ENCODE measurements at places on chromosomes 11 and 22.

GRCh38 chr11:23684701-23685100, 812.2 kb upstream of the LUZP2 start:
- no peak for DNase-seq

GRCh38 chr11:64382586-64382985, 23.6 kb downstream of the RPS6KA4 start:
- no peak for DNase-seq

DNA sequence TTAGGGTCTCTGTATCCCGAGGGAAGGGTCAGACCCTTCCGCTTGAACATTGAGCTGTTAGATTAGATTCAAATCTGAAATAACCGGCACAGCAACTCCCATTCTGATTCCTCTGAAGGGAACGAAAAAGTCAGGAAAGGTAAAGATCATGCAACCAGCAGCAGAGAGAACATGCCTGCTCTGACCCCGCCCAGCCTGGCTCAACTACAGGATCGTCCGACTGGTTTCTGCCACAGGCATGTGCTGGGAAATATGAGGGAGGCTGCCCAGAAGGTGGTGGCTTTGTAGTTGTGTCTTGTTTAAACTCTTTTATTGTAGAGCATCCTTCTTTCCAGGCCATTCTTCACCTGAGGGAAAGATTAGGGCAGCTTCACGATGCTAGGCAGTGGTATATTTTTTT, 5.0 kb upstream of the MTNR1B start:
- DNase-seq = no peak

- DNase-seq = no peak
Measured at GRCh38 chr11:79594834-79595233, 154.0 kb upstream of the TENM4 start.

DNA sequence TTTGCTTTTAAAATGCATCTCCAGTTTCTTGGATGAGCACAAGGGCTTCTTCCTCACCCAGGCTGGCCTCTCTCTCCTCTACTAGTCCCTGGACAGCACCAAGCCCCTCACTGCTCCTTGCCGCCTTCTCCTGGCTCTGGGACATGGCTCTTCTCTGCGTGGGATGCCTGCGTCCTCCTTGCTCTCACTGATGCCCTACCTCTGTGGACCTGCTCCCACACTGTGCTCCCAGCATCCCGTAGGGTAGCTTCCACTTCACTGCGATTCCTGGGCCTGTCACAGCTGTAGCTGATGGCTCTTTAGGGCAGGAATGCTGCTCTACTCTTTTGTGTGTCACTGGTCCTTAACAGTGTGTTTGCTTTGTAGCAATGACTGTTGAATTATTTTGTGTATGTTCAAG, 136.3 kb downstream of the SNX19 start:
- DNase-seq = no peak

- DNase-seq = no peak
Measured at GRCh38 chr11:952406-953385, 27.0 kb downstream of the AP2A2 start.

DNA sequence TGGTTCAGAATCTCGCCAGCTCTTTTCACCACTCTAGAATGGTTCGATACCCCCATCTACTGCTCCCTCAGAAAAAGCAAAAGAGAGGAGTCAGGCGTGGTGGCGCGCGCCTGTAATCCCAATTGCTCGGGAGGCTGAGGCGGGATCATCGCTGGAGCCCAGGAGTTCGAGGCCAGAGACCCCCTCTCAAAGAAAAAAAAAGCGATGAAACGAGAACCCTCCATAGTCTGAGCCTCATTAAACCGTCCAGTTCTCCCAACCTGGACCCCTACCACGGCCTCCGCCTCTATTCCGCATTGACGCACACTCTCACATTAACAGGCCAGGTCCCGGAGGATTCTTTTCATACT, 439 bp downstream of the SPA17 start:
- DNase-seq = no peak

GRCh38 chr11:70002433-70002832, 75.7 kb upstream of the ANO1 start:
- no peak for DNase-seq

DNA sequence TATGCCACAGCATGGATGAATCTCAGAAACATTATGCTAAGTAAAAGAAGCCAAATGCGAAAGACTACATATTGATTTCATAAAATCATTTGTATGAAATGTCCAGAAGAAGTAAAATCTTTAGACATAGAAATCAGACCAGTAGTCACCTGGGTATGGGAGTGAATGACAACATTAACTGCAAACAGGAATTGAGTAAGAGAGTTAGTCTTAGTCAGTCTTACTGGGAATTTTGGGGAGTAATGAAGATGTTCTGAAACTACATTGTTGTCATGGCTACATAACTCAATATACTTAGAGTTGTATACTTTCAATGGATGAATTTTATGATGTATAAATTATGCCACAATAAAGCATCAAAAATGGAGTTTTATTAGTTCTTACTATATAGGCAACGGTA, 107.8 kb upstream of the CHORDC1 start:
- DNase-seq = no peak

DNA sequence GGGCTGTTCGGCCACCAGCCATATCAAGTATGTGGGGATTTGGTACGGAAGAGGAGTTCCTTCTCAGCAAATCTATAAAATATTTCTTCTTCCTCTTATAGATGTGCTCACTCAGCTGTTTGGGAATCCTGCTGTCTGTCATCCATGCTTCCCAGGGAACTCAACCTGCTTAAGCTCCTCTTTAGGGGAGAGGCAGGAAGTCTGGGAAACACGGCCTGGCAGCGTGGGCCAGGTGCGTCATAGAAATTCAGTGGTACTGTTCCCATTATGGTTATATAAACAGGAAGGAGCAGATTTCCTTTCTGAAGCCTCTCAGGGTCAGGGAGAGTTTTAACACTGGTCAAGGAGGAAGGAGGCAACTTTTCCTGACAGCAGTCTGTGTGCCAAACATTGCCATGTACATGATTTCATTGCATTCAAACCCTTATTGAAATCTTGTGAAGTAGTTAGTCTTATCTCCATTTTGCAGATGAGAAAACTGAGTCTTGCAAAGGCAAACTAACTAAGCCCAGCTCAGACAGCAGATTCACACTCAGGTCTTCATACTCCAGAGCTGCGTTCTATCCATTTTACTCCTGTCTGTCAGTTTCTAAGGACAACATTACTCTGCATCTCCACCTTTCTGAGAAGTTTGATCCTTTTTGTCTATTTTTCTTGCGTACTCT, 35.4 kb upstream of the AMOTL1 start:
- no peak for DNase-seq

DNA sequence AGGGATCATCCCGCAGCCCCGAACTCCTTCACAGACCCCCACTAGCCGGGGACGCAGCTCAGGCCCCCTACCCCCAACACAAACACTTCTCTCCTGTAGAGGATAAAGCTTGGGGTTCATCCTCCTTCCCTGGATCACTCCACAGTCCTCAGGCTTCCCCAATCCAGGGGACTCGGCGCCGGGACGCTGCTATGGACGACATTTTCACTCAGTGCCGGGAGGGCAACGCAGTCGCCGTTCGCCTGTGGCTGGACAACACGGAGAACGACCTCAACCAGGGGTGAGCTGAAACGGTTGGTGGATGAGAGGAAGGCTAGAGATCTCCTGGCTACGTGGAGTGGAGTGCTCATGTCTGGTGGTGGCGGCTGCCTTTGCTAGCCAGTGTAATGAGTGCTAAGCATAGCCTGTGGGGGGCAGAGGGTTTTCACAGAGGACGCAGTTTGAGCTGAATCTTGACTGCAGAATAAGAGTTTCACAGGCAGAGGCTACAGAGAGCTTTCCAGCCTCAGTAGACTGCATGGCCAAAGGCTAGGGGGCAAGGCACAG, 580 bp downstream of the ILK start:
- peak; percentile 32 for DNase-seq

- peak; percentile 57 for DNase-seq
Measured at GRCh38 chr11:128848815-128849455, 18.2 kb downstream of the KCNJ1 start.

DNA sequence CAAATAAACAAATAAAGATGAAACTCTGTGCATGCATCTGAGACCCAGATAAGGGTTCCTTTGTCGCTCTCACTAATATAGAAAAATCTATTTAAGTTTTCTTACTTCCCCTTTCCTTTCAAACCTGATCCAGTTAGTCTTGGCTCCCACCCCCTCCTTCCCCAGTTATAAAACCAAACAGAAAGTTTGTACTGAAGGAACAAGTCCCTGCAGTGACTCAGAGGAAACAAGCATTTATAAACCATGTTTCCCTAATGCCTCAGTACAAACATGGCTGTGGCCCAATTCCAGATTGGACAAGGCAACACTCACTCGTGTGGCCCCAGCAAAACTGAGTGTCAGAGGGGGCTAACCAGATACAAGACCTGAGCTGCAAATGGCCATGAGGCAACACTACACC, 65.5 kb upstream of the ARHGAP20 start:
- DNase-seq = no peak

DNA sequence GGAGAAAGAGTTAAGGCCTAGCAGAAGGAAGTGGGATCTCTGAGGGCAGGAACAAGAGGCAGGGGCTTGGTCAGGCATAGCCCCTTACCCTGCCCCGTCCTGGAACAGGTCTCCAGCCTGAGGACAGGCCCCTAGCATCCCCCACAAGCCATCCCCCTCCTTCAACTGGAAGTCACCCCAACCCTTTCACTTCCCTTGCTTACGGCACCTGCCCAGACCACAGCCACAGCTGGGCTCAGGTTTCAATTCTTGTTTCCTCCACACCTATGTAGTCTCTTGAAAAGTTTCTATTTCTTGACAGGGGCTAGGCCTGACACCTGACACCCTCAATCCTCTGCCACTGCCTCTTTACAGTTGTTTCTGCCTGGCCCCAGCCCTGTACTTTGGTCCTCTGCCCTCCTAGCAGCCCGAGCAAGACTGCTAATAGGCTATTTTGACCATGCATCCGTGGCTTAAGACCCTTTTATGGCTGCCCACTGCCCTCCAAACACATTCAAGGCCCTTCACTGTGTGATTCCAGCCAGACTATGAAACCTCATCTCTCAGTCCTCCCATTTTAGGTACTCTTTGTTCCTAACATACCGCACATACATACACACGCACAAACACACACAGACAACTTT, 10.9 kb upstream of the FCHSD2 start:
- DNase-seq = peak; percentile 68

DNA sequence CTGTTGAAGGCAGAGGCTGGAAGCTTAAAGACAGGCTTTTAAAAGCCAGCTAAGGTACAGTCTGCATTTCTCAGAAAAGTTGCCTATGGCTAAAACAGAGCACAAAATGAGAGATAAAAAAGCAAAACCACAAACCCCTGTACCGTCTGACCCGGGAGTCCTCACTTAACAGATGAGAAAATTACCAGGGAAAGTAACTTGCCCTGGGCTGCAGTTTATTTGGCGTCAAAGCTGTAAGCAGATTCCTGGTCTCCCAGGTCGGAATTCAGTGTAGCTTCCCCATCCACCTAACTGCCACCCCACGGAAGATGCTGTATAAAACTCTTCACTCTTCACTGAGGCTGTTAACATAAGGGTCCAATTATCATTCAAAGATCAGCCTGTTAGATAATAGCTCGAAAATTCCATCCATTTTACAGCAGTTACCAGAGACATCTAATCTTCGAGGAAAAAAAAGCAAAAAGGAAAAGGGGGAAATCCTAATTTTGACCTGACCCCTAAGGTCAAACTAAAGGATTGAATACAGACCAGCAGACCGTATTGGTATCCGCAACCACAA, 1.5 kb downstream of the TCF20 start:
- no peak for DNase-seq

All from activated B cell treated with CpG ODN at 0.5 μM for 24 hours (primary cell).